ENCODE measurements at places on chromosomes 13 and 19.

DNA sequence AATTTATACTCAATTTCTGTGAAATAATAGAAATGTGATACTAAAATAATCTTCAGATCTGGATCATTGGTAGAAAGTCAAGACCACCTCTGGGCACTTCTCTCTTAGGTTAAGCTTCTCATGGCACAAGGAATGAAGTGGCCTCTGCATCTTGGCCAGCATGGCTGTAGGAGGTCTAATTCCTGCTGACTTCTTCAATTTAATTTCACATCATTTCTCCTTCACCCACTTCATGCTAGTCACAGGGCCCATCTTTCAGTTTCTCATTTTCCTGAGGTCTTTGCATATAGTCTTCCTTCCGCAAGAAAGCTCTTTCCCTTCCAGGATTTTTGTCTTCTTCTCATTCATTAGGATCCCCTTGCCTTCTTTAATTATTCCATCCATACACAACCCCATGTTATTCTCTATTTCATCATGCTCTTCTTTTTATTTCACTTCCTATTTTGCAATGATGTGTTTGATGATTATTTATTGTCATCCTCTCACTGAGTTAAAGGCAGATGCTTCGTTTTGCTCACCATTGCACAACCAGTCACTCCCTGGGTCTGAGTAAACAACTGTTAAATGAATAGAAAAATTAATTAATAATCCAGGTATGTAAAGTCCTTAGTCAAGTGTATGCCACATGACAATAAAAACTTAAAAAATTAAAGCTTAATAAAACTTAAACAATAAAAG lies 397.4 kb downstream of the SPRY2 start:
- no peak for DNase-seq

- DNase-seq: no peak
These were observed 162.3 kb upstream of the ZNF536 start for GRCh38 chr19:30209617-30210600.

GRCh38 chr13:26605845-26606244 lies 48.4 kb downstream of the WASF3 start:
- DNase-seq: no peak

GRCh38 chr19:19207637-19208572 lies 3.9 kb upstream of the NCAN start:
- no peak for DNase-seq

GRCh38 chr13:59304596-59304995 lies 859.1 kb downstream of the DIAPH3 start:
- DNase-seq: no peak

- DNase-seq: peak; percentile 50
These were observed 1.2 kb downstream of the DAZAP1 start for GRCh38 chr19:1408300-1409203.

GRCh38 chr19:18284712-18285360 lies 3.4 kb upstream of the JUND start:
- DNase-seq: no peak

- no peak for DNase-seq
These were observed 9.8 kb upstream of the MARCHF2 start for GRCh38 chr19:8403098-8403819.

DNA sequence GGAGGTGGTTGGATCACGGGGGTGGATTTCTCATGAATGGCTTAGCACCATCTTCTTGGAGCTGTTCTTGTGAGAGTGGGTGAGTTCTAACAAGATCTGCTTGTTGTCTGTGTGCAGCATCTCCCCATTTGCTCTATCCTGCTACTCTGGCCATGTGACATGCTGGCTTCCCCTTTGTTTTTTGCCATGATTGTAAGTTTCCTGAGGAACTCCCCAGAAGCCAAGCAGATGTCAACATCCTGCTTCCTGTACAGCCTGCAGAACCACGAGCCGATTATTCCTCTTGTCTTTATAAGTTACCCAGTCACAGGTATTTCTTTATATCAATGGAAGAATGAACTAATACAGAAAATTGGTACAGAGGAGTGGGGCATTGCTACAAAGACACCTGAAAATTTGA lies 2.3 kb upstream of the SIGLEC12 start:
- no peak for DNase-seq

GRCh38 chr13:99985241-99985874 lies 3.8 kb downstream of the ZIC2 start:
- no peak for DNase-seq

- DNase-seq: no peak
These were observed 6.2 kb downstream of the AP1M1 start for GRCh38 chr19:16204005-16204294.

GRCh38 chr19:46513461-46514236 lies 18.0 kb upstream of the PNMA8B start:
- peak; percentile 82 for DNase-seq

DNA sequence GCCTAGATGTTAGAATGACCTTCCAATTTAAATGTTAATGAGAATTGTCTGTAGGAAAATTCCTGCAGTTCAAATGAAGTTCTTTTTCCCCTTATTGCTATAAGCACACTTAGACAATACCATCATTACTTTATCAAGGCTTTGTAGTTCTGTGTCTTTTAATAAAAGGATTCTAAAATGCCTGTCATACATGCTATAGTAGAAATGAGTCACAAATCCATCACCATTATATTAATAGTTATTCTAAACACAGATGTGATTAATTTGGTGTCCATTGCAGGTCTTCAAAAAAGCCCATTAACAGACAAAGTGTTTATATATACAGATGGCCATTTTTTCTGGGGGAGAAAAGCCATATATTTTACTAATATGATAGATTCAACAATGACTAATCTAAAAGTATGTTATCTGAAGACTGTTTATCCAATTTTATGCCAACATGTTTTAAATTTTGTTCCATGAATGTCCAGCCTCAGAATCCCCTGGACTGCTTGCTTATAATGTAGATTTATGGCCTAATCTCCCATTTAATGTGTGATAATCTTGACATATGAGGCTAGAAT lies 1678.3 kb upstream of the PCDH20 start:
- DNase-seq: no peak

DNA sequence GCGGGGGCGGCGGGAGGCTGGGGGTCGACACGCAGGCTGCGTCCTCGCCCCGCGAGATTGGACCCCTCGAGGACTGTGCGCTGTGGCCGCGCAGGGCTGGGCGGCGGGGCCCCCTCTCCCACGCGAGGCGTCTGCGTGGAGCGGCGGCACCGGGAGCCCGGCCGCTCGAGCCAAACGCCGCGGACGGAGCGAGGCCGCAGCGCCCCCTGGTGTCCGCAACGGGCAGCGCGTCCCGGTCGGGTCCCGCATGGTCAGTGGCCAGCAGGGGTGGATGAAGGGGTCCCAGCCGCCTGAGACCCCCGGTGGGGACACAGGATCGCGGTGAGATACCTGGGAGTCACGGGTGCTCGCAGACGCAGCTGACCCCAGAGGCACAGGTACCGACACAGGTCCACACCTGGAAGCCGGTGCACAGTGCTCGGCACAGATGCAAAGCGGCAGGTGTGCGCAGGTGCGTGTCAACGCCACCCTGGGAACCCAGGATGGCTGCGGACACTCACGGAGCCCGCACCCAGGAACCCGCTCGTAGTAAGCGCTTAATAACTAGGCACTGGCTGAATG lies 2.1 kb upstream of the CIRBP start:
- DNase-seq: peak; percentile 41

GRCh38 chr13:20828539-20829364 lies 55.0 kb upstream of the EEF1AKMT1 start:
- DNase-seq: peak; percentile 57

GRCh38 chr19:17488593-17489391 lies 18.5 kb downstream of the SLC27A1 start:
- no peak for DNase-seq

GRCh38 chr13:91817250-91817649 lies 418.8 kb downstream of the GPC5 start:
- no peak for DNase-seq

DNA sequence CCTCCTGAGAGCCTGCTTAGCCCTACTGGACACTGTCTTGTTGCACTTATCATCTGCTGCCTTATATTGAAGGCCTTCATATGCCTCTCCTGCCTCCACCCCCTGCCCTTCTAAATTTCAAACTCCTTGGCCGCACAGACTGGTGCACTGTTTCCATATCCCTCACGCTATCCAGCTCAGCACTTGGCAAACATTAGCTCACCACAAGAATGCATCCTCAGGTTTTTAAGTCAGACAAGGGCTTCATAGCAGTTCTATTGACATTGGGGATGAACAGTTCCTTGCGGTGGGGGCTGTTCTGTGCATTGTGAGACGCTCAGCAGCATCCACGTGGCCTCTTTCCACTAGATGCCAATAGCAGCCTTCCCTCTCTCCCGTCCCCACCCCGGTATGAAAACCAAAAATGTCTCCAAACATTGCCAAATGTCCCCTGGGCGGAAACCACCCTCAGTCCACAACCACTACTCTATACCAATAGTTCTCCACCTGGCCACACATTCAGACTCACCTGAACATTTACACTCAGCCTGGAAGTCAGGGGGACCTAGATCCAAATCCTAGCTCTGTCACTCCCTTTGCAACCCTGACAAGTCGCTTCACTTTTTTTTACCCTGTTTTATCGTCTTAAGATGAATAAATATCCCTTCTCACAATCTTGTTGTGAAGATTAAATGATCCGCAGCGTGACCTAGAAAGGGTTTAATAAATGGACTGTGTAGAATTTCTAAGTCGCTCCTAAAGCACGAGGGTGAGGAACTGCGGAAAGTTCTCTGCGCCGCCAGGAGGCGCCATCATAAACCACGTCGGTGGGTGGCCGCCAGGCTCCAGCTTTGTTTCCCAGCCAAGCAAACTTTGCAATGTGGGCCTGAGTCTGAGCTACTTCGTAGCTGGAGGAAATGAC lies 3.6 kb upstream of the CEACAM3 start:
- DNase-seq: peak; percentile 44

DNA sequence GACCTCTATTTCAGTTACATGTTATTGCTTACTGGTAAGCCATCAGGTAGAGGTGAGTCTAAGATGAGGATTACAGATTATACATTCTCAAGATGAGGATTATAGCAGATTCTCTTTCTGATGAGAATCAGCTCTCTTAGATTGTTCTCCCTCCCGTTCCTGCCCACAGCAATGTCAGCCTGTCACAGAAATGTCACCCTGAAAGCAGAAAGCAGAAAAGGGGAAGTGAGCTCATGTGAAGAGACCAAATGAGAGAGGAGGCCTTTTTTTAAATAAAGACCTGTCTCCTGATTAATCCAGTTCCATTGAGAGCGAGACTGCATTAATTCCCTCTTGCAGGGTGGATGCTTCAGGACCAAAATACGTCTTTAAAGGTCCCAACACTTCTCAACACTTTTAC lies 445.6 kb downstream of the KCTD12 start:
- DNase-seq: no peak

GRCh38 chr13:97574926-97575325 lies 141.0 kb downstream of the RAP2A start:
- peak; percentile 39 for DNase-seq

- DNase-seq: no peak
These were observed 514.5 kb upstream of the KLHL1 start for GRCh38 chr13:70622796-70623195.

GRCh38 chr13:105097521-105097920 lies 1437.9 kb downstream of the EFNB2 start:
- no peak for DNase-seq

DNA sequence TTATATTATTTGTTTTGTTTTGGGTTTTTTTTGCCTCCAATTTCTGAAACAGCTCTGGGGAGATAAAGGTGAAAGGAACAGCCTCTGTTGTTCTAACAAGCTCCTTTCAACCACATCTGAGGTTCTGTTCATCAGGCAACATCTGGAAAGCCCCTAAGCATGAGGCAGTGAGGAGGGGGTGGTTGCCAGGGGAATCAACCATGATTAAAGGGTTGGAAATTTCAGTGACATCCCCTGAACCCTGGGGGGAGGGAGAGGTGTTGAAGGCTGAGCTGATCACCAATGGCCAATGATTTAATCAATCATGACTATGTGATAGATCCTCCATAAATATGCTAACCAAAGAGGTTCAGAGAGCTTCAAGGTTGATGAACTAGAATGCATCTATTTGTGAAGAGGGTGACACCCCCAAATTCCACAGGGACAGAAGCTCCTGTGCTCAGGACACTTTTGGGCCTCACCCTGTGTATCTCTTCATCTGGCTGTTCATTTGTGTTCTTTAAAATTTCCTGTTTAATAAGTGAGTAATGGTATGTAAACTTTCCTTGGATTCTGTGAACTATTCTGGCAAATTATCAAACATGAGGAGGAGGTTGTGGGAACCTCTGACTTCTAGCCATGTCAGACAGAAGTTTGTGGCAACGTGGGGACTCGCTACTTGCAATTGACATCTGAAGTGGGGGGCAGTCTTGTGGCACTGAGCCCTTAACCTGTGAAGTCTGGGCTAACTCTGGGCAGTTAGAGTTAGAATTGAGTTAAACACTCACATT lies 221.3 kb downstream of the NHLRC3 start:
- no peak for DNase-seq

DNA sequence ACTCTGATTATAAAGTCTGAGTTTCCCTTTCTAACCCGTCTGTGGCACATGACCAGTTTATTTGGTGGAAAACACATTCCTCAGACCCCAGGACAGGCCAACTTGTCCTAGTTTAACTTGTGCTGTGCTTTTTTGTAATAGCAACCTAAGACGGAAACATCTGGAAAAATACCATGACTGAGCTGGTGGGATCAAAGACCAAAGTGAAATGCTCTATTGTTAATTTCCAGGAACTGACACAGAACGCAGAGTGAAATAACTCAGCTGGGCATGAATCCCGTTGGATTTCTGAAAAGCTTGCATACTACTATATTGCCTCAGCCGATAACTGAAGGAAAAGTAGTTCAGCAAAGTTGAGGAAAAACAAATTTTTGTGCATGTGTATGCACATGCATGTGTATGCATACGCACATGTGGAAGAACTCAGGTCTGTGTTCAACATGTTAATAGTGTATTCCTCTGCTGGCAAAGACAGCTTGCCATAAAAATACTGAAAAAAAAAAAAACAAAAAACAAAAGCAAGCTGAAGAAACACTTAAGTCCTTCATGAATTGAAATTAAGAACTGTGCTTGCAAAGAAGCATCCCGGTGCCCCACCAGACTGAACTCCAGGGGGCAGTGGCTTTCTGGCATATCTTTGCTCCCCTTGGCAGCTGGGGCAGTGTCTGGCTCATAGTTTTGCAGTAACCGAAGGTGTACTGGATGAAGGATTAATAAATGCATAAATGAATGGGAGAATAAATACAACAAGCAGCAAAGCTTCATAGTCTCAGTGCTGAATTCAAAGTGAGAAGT lies 187.8 kb downstream of the LHFPL6 start:
- peak; percentile 49 for DNase-seq

- no peak for DNase-seq
These were observed 1.5 kb upstream of the NTN5 start for GRCh38 chr19:48674216-48674809.

GRCh38 chr13:97141564-97142005 lies 80.5 kb upstream of the MBNL2 start:
- DNase-seq: peak; percentile 85

- no peak for DNase-seq
These were observed 12.0 kb downstream of the ELF1 start for GRCh38 chr13:41006978-41007743.

GRCh38 chr19:46913198-46913851 lies 52.5 kb downstream of the ARHGAP35 start:
- DNase-seq: no peak

- no peak for DNase-seq
These were observed 855 bp upstream of the CARS2 start for GRCh38 chr13:110706570-110707372.

- no peak for DNase-seq
These were observed 66.1 kb downstream of the FGF9 start for GRCh38 chr13:21736926-21737325.
